ENCODE measurements at places on chromosomes 2 and 18. TPM values are rescaled to one million over a fixed set of nuclear protein-coding genes. Genes with fewer than 3 reads are reported as not detected.
A peak's percentile ranks its signal among the peaks of the same experiment; 100 is the strongest.

DNA sequence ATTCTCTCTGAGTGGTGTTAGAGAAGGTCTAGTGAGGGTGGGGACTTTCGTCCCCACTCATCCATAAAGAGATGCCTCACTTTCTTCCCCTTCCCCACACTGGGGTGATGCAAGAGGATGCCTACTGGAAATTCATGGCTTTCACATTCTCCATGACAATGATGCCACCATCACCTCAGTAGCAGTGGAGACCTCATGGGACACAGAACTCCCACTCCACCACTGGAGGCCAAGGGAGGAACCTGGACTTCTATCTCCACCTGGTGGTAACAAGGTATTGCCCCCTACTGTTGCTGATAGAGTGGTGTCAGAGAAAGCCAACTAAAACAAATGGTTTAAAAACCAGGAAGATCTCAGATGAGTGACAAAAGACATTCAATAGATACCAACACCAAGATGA is 110.9 kb downstream of the INHBB start:
- DNase-seq: no peak

DNA sequence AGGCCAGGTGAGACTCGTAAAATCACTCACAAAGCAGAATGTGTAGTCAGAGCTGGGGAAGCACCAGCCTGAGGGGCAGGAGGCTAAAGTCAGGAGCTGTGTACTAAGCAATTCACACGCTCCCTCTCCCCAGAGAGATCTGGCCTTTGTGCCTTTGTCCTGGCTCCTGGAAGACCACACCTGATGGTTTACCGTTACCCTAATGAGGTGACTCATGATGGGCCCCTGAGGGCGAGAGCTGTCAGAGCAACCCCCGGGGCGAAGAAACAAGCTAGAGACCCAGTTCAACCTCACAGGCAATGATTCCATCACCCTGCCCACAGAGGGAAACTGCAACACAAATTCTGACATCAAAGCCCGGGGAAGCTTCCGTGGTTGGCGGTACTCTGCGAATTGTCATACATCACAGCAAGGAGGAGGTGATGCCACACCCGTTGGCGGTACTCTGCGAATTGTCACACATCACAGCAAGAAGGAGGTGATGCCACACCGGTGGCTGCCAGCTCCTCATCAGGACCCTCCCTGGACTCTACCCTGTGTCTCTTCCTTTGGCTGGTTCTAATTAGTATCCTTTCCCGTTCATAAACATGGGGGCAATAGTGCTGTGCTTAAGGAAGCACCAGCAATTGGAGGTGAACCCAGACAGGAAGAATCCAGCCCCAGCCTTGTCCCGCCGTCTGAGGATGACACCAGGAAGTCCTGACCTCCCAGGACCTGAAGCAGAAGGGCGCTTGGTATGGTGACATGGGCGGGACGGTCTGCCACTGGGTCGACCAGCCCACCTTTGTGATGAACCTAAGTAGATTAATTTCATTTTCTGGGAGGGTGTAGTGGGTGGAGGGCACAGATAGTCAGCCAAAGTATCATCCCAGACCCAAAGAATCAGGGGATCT is 30.5 kb downstream of the B3GNT7 start:
- DNase-seq: no peak

ASXL3 gene
- total RNA-seq: 3.2 TPM

DNA sequence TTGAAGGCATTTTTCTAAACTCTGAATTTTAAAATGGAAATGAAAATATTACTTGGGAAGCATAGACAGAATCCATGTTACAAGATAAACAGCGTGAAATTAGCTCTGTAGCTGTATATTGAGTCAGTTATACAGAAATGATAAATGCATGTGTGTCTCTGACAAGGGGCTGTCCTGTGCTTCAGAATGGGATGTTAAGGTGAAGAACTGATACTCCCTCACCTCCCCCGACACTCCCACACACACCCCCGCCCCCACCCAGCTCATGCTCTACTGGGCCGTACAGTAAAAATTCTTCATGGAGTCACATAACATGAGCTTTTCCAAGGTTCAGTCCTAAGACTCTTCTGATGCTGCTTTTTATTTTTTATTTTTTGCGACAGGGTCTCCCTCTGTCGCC is 869 bp upstream of the THUMPD2 start:
- DNase-seq: no peak

DNA sequence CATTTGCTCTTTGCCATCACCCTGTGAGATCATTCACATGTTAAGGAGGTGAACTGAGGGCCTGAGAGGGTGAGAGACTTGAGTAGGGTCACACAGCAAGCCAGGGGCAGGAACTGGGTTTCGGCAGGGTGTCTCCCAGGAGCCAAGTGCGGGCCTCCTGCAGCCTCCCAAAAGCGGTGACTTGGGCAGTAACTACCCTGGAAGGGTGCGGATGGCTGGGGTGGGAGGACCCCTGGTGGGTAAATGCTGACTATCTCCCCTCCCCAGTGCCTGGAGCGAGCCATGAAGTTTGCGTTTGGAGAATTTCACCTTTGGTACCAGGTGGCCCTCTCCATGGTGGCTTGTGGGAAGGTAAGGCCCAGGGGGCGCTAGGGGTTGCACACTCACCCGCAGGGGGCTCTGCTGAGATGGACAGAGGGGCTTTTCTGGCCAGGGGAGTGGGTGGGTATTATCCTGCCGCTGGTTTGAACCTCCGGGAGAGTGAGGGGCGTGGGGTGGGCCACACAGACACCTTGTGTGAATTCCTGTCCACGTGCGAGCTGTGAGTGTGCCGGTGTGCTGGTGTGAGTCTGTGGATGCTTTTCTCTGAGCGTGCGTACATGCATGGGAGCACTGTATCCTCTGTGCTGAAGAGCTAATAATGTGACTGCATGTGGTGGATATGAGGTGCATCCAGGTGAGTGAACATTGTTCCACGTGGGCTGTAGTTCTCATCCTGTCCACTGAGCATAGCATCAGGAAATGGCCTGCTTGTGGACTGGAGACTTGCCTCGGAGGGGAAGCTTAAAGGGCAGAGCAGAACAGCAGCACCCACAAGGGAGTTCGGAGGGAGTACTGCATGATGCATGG is 91.0 kb upstream of the MCFD2 start:
- DNase-seq: no peak

DNA sequence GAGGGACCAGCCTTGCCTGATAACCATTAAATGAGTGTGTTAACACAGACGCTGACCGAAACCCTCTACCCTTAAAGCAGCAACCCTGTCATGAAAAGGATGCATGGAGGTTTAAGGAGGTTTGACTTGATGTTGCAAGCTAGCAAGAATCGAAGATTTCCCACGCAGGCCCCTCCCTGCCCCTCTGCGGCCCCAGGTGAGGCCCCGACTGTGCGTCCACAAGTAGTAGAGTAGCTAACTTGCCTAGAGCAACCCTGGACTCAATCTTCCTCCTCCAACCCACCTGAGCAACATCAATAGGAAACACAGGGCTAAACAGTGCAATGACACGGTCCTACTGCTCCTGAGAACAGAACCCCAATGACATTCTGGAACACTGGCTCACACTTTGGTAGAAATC is 150.1 kb downstream of the COL4A4 start:
- DNase-seq: no peak

RBM44 gene
- total RNA-seq: 0.30 TPM

DNA sequence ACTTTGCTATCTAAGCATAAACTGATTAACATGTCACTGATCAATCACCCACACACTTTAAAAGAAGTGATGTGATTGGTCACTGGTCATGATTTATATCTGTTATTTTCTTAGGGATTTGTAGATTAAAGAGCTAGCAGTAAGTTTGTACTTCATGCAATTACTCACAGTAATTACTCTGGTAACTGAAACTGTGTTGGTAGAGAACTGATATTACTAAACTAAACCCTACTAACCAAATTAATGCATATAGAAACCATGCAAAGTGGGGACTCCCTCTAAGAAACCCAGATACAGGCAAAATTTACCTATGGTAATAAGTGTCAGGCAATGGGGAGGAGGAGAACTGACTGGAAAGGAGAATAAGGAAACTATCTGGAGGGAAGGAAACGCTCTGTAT is 44.8 kb upstream of the C2orf15 start:
- no peak for DNase-seq

KIF3C gene
- total RNA-seq: 3.1 TPM

LRRC30 gene
- not detected for total RNA-seq

ANKRD62 gene
- total RNA-seq: not detected

GRCh38 chr2:70956141-70956540 is 20.4 kb downstream of the ATP6V1B1 start:
- DNase-seq: no peak

- DNase-seq: no peak
These were observed 7.3 kb upstream of the GALM start for GRCh38 chr2:38658613-38659012.

SERPINB2 gene
- not detected for total RNA-seq

GRCh38 chr2:60152226-60152833 is 401.1 kb downstream of the BCL11A start:
- DNase-seq: no peak

TNFRSF11A gene
- total RNA-seq: 1.1 TPM

GRCh38 chr2:132911726-132912724 is 242.0 kb upstream of the LYPD1 start:
- DNase-seq: no peak

RUFY4 gene
- total RNA-seq: not detected

GRCh38 chr2:120802158-120802557 is 66.5 kb downstream of the GLI2 start:
- DNase-seq: peak; percentile 40

CFAP65 gene
- total RNA-seq: not detected

GRCh38 chr2:102276549-102277201 is 34.7 kb upstream of the IL1RL1 start:
- no peak for DNase-seq

DNA sequence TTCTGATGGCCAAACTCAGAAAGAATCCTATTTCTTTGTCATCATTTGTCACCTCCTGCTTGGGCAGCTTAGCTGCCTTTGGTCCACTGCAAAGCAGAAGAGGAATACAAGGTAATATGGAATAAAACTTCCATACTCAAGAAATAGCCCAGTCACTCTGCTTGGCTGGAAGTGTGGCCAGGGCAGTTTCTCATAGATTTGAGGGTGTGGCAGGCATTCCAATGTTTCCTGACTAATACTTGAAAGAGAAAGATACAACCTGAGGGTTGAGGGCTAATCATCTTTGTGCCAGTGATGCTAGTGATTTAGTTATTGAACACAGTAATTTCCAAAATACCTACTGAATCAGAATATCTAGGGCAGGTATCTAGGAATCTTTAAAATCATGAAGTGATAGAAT is 83.1 kb downstream of the FAM161A start:
- no peak for DNase-seq

DNA sequence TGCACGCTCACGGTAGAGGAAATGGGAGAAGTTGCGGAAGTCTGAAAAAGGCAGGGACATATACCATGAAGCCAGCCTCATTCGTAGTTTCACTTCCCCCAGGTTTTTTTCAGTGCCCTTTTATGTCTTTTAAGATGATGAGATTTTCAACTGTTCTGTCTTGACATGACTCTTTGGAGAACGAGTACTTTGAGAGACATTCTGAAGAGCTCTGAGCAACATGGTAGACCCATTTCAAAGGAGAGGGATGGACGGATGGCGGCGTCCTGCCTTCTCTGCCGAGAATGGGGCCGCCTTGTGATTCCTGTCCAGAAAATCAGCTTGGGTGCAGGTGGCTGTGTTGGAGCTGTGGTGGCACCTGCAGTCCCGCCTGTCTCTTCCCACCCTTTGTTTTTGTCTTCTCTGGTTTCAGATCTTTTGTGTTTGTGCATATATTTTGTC is 41.7 kb downstream of the SH3BP4 start:
- no peak for DNase-seq

DNA sequence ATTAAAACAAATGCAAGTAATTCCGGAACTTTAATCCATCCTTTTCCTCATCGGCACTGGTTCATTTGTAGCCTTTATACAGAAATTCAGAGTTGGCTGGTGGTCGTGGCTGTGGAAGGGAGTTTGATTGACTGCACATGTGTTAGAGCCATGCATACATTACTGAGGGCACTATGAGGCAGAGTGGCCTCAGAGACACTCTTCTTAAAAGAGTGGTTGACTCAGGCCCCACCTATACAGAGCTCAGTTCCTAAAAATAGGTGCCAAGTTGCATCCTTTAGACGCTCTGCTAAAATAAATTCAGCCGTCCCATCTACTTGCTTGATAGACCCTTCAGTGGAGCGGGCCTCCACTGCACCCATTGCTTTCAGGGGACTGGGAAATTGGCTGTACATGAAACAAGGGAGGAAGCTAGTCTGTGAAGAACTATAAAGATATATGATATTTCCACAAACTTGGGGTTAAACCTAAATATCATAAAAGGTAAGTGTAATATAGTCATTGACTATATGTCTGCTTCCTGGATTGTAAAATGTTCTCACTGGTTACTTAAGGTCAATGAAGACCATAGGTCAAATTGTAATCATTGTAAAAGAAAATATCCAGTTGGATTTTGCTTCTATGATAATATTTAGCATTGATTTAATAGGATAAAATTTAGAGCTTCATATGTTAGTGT is 298.9 kb downstream of the XIRP2 start:
- no peak for DNase-seq

TXNDC2 gene
- total RNA-seq: not detected

GULP1 gene
- total RNA-seq: 6.7 TPM

DNA sequence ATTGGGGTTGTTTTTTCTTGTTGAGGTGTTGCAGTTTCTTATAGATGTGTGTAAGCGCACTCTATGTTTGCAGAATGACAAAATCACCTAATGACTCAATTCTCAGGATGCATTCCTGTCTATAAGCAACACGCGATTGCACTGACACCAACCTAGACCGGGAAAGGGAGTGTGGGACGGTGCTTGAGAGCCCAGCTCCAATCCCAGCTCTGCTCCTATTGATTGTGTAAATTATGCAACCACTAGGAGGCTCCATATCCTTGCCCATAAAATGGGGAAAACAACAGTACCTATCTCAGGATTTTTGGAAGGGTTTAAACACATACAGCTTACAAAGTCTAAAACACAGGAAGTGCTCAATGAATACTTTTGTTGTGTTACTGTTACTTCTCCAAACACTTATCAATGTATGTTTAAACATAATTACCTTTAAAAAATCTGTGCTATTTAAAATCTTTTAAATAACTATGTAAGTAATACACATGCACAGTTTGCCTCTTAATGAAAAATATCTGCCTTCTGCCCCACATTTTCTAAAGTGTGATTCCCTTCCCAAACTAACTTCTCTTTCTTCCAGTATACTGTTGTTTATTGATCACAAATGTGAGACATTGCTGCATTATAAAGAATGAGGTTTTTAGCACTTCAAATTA is 132.5 kb downstream of the SPHKAP start:
- no peak for DNase-seq

- DNase-seq: no peak
These were observed 77.4 kb downstream of the USP40 start for GRCh38 chr2:233489143-233489542.

GRCh38 chr2:239598011-239598731 is 197.4 kb upstream of the HDAC4 start:
- DNase-seq: no peak

All from Right ventricle myocardium inferior (tissue), 1 donor.